MCF 10A (cell line): ENCODE measurements at places on chromosomes 16 and 17. TPM values are rescaled to one million over a fixed set of nuclear protein-coding genes. Genes with fewer than 3 reads are reported as not detected.

Gene SDR42E1
- total RNA-seq = 7.8 and 8.4 TPM in 2 replicates

Gene ZSWIM7
- 44.1 and 63.3 TPM in 2 replicates for total RNA-seq

Gene TBCD
- total RNA-seq = 66.8 and 76.2 TPM in 2 replicates

Gene NPIPB8
- not detected in 2 replicates for total RNA-seq

Gene LGALS9B
- total RNA-seq = not detected in 2 replicates

Gene PRAC2
- total RNA-seq = not detected in 2 replicates

Gene SLC46A1
- total RNA-seq = 18.4 and 20.1 TPM in 2 replicates

Gene CRYM
- total RNA-seq = 1.6 and 4.0 TPM in 2 replicates

Gene TEN1
- total RNA-seq = 13.0 and 15.4 TPM in 2 replicates

Gene SLC9A5
- 0.40 and 1.4 TPM in 2 replicates for total RNA-seq

Gene CD300LG
- not detected in 2 replicates for total RNA-seq

Gene PYY
- not detected in 2 replicates for total RNA-seq

Gene HS3ST3B1
- 3.4 and 3.8 TPM in 2 replicates for total RNA-seq

Gene CYB5B
- 112 and 118 TPM in 2 replicates for total RNA-seq

Gene DPEP2
- not detected in 2 replicates for total RNA-seq

Gene GRB2
- 67.1 and 74.6 TPM in 2 replicates for total RNA-seq

Gene TMEM235
- total RNA-seq = not detected in 2 replicates

Gene CES1
- not detected in 2 replicates for total RNA-seq

Gene GPR179
- 0.09 and 0.37 TPM in 2 replicates for total RNA-seq

Gene ERN2
- not detected in 2 replicates for total RNA-seq

Gene TMEM208
- total RNA-seq = 44.4 and 55.5 TPM in 2 replicates

Gene ZNF423
- not detected in 2 replicates for total RNA-seq

Gene MEFV
- 0.49 and 0.72 TPM in 2 replicates for total RNA-seq

Gene TPPP3
- total RNA-seq = not detected in 2 replicates

Gene SLC38A8
- not detected in 2 replicates for total RNA-seq

Gene CCL23
- not detected in 2 replicates for total RNA-seq

Gene UBALD2
- 84.9 and 109 TPM in 2 replicates for total RNA-seq

Gene CNTNAP1
- total RNA-seq = 1.2 and 1.5 TPM in 2 replicates

Gene CRYBA1
- total RNA-seq = not detected in 2 replicates
